ENCODE measurements at places on chromosomes 11 and 22.

- peak; percentile 22 for DNase-seq
Measured at GRCh38 chr11:44611088-44611487, 45.6 kb downstream of the CD82 start.

GRCh38 chr11:122808478-122808869 is 29.8 kb upstream of the CRTAM start:
- no peak for DNase-seq

- DNase-seq, result no peak
Measured at GRCh38 chr11:72741849-72742512, 10.2 kb downstream of the ARAP1 start.

DNA sequence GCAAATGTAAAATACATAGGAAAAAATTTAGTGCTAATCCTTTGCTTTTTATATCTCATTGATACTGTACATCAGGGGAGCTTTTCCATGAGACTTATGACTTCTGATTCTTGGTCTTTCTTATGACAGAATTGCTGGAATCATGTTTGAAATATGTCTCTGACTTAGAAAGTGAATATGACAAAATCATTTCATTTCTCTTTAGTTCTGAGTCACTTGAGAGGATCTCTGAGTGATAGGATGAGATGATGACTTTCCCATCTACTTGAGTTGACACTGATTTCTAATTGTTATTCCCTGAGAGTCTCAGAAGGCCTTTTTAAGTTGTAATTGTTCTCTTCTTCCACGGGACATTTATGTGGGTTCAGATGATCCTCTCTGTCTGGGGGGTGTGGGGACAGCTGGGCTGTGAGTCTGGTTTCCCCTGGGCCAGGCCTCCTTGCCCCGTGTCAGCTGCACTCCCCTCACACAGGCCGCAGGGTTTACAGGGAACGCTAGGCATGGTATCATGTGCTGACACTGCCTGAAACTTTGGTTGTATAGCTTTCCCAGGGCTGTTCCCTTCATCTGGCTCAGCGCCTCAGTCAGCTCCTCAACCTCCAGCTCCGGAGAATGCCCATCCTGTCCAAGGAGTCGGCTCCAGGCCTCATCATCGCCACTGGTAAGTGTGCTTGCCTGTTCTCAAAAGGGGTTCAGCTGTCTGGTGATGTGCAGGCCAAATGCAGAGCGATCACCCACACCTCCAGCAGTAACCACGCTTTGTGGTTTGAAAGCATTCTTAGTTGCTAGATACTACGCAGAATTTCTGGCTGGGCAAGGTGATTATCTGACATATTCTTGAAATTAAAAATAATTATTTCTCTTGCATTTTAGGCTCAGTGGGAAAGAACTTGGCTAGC is 69.5 kb upstream of the SORL1-AS1 start:
- DNase-seq, result no peak

DNA sequence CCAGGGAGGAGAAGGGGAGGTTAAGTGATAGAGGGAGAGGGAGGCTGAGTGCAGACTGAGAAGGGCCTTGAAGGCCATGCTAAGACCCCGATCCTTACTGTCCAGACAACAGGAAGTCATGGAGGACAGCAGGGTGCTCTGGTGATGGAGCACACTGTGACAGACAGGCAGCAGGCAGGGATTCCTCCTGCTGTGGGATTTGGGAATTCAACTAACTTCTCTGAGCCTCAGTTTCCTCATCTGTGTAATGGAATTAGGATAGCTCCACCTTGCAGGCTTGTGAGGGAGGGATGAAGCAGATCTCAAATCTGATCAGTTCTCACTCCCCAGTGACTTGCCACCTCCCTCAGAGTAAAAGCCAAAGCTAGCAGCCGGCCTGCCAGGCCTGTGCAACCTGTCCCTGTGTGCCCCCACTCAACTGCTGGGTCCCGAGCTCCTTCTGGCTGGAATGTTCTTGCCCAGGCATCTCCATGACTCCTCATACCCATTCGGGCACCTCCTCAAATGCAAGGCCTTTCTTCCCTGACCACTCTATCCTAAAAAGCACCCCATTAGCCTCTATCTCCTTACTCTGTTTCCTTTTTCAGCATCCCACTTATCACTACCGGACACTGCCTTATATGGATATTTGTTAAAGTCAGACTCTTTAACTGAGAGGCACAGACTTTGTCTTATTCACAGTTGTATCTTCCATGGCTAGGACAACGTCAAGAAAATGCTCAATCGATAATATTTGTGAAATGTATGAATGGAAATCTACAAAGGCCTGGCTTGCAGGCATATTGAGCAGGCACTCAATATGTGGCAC is 9.5 kb downstream of the ARAP1 start:
- no peak for DNase-seq

GRCh38 chr11:73271936-73272679 is at the start of gene P2RY6:
Gene P2RY6 (plus strand): TSS chr11:73272338. CDS start chr11:73296519, 24,181 bp downstream.
- DNase-seq, result peak; percentile 28

DNA sequence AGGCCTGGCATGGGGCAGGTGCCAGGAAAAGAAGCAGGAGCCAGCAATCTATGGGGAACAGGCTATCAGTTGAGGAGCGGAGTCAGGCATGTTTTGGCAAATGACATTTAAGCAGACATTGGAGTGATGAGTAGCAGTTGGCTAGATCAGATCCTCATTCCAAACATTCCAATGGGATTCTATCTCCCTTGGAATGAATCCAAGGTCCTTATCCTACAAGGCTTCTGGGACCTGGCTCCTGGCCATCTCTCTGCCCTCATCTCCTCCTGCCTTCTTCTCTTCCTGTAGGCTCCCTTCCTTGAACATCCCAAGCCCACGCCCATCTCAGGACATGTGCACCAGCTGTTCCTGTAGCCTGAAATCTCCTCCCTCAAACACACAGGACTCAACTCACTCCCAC is 1074.5 kb downstream of the TBC1D22A start:
- DNase-seq, result peak; percentile 85

GRCh38 chr11:87628026-87628580 is 547.1 kb downstream of the RAB38 start:
- no peak for DNase-seq

GRCh38 chr11:44380009-44380313 is 70.0 kb upstream of the ALX4 start:
- DNase-seq, result no peak

- no peak for DNase-seq
Measured at GRCh38 chr11:34161361-34161760, 55.9 kb downstream of the NAT10 start.

DNA sequence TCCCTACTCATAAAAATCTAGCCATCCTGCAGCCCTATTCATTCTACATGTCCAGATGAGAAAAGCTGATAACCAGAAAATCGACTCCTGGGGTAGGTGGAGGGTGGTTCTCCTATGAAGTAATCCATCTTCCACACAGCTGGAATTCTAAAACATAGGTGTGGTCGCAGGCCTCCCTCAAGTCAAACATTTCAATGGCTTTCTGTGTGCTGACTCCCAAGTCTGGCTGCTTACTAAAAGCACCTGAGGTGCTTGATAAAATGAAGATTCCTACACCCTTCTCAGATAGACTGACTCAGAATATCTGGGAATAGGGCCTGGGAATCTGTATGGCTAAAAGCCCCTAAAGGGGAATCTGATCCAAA is 26.1 kb downstream of the IRAG1 start:
- DNase-seq, result no peak

- no peak for DNase-seq
Measured at GRCh38 chr11:3108183-3108721, 51.0 kb upstream of the CARS1 start.

- peak; percentile 65 for DNase-seq
Measured at GRCh38 chr11:35276396-35277145, 137.6 kb downstream of the CD44 start.

- no peak for DNase-seq
Measured at GRCh38 chr11:118706546-118706825, 27.0 kb upstream of the TREH start.

GRCh38 chr11:2409611-2410468 is 9.3 kb downstream of the TSSC4 start:
- DNase-seq, result no peak

DNA sequence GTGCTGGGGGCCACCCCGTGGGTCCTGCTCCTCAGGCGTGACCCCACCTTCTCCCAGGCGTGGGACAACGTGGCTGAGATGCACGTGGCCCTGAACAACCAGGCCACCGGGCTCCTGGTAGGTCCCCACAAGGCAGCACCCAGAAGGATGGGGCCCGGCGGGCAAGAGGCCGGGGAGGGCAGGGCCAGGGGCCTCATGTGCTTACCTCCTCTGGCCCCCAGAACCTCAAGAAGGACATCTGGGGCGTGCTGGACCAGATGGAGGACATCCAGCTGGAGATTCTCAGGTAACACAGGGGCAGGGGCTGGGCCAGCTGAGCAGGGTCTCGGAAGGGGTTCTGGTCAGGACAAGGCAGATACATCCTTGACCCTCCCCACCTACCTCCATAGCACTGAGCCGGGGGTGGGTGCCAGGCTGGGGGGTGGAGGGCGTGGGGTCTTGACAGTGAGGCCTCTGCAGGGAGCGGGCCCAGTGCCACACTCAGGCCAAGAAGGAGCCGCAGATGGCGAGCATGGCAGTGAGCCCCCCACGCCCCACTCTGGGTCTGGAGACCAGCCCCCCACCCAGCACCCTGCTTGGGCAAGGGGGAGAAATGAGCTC is 186.3 kb downstream of the IGLL1 start:
- DNase-seq, result no peak

DNA sequence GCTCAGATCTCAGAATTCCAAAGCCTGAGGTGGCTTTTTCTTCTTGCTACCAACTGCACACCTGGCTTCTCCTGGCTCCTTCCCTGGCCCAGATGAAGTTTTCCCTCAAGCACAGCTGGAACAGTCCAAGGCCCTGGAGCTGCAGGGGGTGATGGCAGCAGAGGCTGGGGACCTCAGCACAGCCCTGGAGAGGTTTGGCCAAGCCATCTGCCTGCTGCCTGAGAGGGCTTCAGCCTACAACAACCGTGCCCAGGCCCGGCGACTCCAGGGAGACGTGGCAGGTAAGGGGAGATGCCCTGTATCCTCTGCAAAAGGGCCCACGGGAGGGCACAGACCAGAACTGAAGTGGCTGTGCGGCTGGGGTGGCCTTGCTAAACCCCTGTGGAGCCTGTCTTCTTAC is 1.2 kb downstream of the TTC36 start:
- DNase-seq, result no peak

GRCh38 chr22:21589396-21589795 is 21.9 kb downstream of the UBE2L3 start:
- DNase-seq, result no peak

DNA sequence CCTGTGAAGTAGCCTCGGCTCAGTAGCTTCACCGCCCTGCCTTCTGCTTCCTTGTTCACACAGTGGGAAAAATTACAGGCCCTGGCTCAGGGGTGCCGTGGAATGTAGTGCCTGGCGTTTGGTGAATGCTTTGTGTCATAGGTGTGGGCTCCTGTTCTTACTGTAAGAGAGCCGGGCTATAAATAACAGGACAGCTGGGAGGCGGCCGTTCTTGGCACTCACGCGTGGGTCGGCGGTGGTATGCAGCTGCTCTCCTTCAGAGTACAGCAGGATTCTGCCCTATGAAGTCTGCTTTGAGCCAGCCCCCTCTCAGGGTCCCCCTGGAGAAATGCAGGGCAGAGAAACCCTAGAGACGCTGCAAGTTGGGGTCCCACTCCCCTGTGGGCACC is 84.2 kb downstream of the CTTN start:
- no peak for DNase-seq

DNA sequence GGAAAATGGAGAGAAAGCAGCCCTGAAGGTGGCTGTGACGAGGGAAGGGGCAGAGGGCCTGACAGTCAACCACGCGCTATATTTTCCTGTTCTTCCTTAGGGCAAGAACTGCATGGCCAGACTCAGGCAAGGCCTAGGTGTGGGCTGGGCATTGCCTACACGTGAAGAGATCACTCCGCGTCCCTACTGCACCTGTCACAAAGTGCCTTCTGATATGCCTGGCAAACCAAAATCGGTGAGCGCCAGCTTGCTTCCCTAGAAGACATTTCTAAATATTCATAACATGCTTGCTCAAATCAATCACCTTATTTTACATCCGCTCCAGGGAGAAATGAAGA is 6.3 kb downstream of the TMEM121B start:
- DNase-seq, result no peak

DNA sequence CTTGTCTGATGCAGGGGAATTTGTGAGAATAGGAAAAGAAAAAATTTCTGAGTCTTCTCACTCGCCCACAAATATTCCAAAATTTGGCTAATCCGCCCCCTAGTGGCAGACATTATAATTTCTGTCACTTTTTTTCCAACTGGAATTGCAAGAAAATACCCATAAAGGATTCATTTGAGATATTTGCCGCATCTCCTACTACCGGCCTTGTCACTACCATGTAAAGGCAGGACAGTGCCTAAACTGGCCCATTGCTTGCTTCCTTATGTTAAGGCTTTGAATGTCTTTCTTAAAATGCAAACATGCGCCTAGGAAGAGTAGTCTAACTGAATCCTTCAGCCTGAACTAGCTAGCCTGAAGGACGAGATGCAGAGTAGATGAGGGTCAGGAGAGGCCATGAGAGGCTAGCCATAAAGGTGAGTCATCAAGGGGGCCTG is 9.3 kb upstream of the CEP295 start:
- DNase-seq, result peak; percentile 18

DNA sequence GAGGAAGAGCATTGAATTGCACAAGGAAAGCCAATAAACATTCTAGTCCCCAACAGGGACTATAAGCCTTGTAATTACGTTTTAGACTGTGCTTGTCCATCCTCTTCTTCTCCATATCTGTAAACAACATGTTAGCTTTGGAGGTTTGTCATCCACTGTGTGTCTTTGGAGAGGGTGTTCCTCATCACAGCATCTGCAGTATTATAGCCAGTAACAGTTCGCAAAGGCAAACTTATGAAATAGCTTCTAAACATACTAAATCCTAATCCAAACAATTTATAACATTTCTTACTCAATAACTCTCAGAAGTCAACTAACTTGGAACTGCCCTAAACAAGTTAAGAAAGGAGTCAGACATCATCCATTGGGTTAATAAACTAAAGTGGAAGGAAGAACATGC is 10.3 kb upstream of the BDNF start:
- DNase-seq, result no peak

DNA sequence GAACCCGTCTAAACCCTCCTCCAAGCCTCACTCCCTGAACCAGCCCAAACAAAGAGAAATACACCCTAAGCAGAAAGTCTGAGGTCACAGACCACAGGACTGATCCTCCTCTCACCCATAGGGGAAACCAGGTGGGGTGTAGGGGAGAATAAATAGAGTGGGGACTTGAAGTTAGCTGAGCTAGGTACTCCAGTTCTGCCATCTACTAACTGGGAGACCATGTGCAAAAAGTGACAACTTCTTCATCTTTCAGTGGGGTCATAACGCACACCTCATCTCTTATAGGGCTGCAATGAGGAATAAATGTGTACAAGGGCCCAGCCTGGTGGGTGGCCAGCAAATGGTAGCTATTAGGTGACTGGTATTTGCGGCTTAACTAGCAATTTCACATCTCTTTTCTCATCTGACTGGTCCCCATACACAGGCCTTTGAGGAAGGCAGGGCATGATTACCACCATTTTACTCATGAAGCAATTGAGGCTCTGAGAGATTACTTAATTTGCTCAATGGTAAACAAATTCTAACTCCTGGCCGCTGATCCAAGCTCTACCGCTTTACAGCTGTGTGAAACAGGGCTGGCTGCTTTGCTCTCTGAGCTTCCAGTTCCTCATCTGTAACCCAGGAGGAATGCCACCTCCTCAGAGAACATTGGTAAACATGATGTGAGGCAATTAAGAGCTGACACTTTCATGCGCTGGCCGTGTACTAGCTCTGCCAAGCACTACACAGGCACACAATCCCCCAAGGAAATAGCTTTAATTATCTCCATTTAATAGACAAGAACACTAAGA is 16.6 kb downstream of the TBC1D10A start:
- DNase-seq, result peak; percentile 59

GRCh38 chr11:9274499-9275258 is 9.5 kb upstream of the DENND5A start:
- DNase-seq, result no peak
